CD4-positive, alpha-beta T cell treated with Interleukin-15 for 4 hours (primary cell): ENCODE measurements at places on chromosomes 6 and 20.

DNA sequence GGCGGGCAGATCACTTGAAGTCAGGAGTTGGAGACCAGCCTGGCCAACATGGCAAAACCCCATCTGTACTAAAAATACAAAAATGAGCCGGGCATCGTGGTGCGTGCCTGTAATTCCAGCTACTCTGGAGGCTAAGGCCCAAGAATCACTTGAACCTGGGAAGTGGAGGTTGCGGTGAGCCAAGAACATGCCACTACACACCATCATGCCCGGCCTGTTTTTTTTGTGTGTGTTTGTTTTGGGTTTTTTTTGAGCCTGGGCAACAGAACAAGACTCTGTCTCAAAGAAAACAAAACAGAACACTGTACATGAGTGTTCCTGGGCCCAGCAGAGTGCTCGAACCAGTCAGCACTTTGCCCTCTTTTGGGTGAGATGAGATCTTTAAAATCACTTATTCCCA is 159.1 kb downstream of the MTHFD1L start:
- DNase-seq, result no peak

GRCh38 chr6:137782166-137783039 is 84.7 kb upstream of the TNFAIP3 start:
- DNase-seq, result no peak

- DNase-seq, result no peak
Observed at GRCh38 chr20:48932375-48932941, 10.9 kb downstream of the ARFGEF2 start.

- DNase-seq, result no peak
Observed at GRCh38 chr6:12030993-12031550, 19.0 kb downstream of the HIVEP1 start.

DNA sequence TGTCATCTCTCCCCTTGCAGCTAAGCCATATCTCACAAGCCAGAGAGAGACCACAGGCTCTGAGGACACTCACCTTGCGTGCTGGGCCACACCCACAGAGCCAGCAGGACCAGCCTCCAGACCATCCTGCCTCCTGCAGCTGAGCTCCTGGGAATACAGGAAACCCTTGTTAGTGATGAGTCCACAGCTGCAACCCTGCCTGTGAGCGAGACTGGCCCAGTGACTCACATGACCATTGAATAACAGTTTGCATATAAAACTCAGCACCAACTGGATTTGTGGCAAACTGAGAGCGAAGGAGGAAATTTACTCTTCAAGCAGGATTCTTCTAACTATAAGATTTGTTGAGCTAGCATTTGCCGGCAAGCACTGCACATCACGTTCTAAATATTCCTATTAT is 3.0 kb downstream of the THBS2 start:
- no peak for DNase-seq

DNA sequence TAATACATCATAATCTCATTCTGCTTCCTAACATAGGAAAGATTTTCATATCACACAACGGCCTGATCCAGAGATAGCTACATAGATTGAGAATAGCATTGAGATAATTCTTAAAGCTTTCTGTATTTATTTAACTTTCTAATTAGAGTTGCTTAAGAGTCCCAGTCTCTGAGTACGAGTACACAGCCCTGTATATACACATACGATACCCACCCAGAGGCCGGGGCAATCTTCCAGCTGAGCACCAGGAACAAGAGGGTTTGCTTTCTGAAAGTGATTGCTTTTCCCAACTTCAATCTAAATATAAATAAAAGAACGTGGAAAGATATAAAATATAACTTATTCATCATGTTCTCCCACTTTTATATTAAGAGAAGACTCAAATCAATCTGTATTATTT is 313.8 kb downstream of the COL12A1 start:
- no peak for DNase-seq

GRCh38 chr20:45833030-45833882 is at the start of gene SNX21:
SNX21 (plus strand) TSS chr20:45833799; CDS start chr20:45833920, 121 bp downstream.
- no peak for DNase-seq

GRCh38 chr6:71411882-71412281 is 123.3 kb downstream of the OGFRL1 start:
- DNase-seq, result no peak

GRCh38 chr6:43355862-43356590 is 13.4 kb downstream of the ZNF318 start:
- no peak for DNase-seq

GRCh38 chr20:42183147-42183546 is 565.0 kb upstream of the CHD6 start:
- DNase-seq, result no peak

GRCh38 chr20:14235355-14235754 is 102.1 kb downstream of the FLRT3 start:
- DNase-seq, result no peak

DNA sequence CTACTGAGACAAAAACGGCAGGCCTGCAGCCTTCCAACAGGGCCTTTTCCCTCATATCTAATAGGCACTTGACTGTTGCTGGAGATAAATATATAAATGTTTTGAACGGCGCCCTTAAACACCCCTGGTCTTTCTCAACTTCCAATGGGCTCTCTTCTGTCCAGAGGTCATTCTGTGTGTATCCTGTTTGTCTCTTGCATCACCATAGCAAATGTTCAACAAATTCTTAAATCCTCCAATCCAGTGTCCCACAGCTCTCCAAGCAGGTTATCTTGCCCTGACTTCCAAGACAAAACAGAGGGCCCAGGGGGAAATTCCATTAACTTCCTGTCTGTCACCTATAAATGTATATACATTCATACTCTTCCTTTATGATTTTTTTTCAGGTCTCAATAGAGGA is 62.0 kb downstream of the OR2J2 start:
- no peak for DNase-seq

GRCh38 chr6:75431379-75431778 is 62.2 kb downstream of the FILIP1 start:
- no peak for DNase-seq

DNA sequence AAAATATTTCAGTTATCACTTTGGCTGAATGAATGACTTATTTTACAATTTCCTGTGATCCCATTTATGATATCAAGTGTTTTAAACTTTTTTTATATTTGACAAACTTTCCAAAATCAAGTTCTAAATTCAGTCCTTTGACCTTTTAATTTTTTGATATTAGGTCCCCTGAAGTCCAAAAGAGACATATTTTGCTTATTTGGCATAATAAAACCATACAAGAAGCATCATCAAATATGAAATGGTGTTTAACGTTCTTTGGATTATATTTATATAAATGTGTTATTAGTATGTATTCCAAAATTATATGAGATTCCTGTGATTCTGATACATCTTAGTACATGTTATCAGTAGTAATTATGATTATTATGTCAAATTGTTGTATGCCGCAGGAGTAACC is 38.7 kb downstream of the ZNF133 start:
- DNase-seq, result no peak

DNA sequence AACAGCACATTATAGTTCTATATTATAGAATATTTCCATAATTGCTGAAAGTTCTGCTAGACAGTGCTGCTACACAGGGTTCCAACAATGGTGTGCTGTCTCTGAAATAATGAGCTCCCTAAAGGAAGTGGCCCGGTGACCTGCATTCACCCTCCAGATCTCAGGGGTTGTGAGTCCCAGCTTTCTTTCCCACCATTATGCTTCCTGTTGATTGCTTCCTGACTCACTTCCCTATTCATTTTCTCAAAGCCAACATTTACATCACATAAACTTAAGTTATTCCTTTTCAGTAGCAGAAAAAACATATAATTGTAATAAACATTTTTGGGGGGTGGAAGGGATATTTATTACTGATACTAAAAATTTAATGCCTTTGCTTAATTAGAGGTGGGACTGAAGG is 12.9 kb upstream of the CCN6 start:
- no peak for DNase-seq

DNA sequence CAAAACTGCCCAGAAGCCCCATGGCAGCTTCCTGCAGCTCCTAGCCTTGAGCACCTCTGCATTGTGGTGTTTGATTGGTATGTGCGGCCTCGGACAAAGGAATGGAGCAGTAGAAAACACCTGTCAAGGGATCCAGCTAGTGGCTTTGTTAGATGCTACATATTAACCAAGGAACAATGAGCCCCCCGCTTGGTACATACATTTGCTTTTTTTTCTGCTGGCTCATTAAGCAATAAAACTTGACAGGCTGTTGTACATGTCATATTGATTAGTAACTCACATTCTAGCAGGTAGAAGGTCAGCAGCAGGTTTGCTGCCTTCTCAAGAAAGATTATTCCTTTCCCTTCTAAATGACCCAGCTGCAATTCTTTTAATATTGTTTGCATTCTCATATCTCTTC is 937 bp downstream of the SPACA1 start:
- no peak for DNase-seq

GRCh38 chr6:165008971-165009370 is 300.4 kb downstream of the C6orf118 start:
- no peak for DNase-seq

DNA sequence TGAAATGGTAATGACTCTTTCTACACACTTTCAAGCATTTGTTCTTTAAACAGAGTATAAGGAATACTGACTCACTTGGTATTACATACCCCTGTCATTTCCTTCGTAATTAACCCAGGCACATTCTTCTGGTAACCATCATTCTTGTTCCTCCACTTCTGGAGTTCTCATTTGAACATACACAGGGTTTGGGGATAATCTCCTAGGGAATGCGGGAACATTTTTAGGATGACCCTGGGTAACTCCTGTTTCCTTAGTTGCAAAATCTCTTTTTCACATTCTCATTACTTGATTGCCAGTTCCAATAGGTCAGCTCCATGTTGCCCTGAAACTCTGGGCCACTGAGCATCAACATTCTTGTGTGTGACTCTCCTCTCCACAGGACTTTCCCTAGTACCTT is 51.5 kb upstream of the E2F3 start:
- no peak for DNase-seq

DNA sequence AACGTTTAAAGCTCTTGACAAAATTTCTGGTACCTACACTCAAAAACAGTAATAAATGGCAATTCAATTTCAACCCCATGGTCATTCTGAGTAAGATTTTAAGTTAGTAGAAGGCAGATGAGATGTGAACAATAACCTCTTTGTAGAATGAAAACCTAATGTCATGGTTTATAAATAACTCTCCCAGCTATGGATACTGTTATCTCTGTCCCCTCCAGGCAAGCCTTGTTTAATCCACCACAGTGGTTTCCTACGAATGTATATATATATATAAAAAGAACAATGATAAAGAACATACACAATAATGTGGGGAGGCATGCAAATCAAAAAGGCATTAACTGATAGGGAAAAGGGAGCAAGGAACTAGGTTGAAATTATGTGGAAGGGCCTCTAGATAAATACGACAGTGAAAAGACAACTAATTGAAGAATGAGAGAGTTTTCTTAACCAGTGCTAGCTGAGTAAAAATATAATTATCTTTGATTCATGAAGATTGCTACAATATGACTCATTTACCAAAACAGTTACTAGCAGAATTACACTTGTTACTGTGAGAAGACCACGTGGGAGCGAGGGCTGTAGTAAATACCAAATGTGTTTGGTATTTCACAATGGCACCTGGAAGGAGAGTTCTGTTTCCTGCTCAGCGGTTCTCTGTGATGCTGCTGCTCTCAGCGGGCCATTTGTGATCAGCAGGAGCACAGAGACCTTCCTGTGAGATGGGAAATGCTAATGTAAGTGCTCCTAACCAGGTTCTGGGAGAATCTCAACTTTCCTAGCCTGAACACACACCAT is 173.7 kb downstream of the MBOAT1 start:
- DNase-seq, result no peak

DNA sequence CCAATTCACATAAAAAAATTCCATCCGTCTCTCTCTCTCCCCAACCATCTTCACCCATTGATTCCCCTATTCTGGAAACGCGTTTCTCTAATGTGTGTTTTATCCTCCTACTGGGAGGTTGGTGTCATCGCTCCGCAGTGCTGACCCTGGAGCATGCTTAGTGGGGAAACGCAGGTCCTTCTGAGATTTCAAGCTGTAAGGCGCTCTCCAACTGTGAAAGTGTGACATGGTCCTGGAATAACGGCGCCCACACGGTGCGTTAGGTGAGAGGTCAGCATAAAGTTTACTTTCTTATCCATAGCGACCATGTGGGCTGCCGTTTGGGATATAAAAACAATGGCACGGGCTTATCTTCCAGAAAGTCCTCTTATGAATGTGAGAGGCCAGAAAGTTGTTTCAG is 123.9 kb downstream of the WDR27 start:
- DNase-seq, result no peak

- DNase-seq, result no peak
Observed at GRCh38 chr6:65448866-65449265, 258.2 kb downstream of the EYS start.

- no peak for DNase-seq
Observed at GRCh38 chr20:59662161-59662560, 57.8 kb downstream of the PHACTR3 start.

- DNase-seq, result no peak
Observed at GRCh38 chr6:4522453-4522852, 253.8 kb upstream of the CDYL start.

DNA sequence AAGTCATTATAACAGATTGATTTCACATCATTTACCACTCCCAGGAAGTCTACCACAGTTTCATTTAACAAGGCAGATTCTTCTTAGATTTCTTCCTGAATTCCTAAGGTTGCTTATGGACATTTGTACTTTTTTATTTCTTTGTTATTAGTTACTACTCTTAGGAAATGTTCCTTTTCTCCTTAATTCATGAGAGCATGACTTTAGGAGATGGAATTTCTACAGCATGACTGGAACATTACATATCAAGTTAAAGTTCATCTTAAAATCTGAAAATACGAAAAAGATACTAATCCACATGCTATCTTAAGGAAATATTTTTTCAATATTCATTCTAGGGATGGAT is 22.3 kb downstream of the CNKSR3 start:
- no peak for DNase-seq

DNA sequence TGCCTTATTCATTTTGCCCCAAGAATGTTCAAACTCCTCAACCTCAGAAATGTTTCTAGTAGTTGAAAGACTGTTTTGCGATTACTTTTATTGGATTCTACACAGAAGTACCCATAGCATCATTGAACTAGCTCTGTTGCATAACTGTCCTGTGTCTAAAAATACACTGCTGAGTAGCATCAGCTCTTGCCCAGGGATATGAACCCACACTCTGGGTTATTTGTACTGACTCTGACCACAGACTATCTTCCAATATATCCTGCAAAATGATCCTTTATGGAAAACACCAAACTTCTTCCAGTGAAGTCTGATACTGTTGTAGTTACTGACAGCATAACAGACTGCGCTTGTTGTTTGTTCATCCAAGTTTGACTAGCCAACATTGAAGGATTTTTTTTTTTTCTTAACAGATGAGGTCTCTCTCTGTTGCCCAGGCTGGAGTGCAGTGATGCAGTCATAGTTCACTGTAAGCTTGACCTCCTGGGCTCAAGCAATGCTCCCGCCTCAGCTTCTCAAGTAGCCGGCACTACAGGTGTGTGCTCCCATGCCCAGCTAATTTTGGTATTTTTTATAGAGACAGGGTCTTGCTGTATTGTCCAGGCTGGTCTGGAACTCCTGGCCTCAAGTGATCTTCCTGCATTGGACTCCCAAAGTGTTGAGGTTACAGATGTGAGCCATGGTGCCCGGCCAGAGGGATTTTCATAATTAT is 49.9 kb downstream of the TULP4 start:
- DNase-seq, result no peak

DNA sequence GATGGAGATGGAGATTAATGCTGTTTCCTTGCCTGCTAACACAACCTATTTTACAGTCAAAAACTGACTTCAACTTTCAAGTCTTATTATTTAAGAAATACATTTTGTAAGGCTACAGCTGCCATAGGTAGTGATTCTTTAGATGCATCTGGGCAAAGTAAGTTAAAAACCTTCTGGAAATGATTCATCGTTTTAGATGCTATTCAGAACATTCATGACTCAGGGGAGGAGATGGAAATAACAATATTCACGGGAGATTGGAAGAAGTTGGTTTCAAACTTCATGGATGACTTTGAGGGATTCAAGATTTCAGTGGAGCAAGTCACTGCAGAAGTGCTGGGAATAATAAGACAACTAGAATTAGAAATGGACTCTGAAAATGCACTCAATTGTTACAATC is 174.9 kb upstream of the GGTLC1 start:
- DNase-seq, result no peak
